CD8-positive, alpha-beta T cell (primary cell): ENCODE measurements at places on chromosomes 16 and 17.

DNA sequence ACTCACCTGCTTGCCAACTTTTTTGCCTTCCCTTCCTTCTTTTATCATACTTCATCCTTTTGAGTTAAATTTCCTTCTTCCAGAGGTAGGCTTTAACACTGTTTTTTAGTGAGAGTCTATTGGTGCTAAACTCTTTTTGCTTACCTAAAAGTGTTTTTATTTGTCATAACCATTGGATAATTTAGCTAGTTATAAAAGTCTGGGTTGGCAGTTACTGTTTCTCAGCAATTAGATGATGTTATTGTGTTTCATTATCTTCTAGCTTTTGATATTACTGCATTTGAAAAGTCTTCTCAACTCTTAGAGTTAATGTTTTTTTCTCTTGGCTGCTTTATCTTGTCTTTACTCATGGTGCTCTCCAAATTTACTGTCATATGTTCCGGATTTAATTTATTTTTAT, 22.6 kb downstream of the ZNRF1 start:
- DNase-seq: no peak

DNA sequence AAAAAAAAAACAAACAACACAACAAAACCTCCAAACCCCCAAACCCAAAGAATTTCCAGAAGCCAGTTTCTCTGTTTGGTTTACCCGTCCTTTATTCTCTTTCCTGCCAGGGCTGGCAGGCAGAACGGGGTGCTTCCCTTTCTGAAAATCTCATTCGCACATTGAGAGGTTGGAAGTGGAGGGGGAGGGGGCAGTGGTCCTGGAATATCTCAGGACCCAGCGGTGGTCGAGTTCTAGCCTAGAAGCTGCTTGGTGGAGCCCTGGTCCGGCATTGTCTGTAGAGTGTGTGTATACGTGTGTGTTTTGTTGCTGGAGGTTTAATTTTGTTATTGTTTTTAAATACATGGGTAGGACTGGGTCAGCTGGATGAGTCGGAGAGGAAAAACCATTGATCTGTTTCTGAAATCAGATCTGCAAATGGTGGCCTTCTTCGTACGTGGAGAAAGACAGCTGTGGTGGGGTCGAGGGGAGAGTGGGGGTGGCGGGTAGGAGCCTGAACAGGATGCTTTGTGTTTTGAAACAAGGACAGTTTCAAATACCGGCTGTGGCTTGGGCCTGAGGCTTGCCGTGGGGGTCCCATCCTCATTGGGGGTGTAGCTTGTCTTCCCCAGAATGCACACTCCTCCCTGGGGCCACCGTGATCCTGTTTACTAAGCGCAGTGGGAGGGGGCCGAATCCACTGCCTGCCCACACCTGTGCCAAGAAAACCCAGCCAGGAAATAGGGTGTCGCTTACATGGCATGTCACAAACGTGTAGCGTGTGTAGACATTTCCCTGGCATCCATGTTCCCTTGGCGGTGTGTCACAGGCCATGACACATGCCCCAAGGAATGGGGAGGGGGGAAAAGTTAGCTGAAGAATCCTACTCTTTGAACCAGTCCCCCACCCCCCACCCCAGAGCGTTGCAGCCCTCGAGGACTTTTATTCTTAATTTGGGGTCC, 1.6 kb downstream of the CMIP start:
- DNase-seq: no peak

- no peak for DNase-seq
Measured at GRCh38 chr17:83153681-83154310, 74.4 kb downstream of the METRNL start.

- no peak for DNase-seq
Measured at GRCh38 chr16:83351846-83352245, 455.9 kb upstream of the HSBP1 start.

DNA sequence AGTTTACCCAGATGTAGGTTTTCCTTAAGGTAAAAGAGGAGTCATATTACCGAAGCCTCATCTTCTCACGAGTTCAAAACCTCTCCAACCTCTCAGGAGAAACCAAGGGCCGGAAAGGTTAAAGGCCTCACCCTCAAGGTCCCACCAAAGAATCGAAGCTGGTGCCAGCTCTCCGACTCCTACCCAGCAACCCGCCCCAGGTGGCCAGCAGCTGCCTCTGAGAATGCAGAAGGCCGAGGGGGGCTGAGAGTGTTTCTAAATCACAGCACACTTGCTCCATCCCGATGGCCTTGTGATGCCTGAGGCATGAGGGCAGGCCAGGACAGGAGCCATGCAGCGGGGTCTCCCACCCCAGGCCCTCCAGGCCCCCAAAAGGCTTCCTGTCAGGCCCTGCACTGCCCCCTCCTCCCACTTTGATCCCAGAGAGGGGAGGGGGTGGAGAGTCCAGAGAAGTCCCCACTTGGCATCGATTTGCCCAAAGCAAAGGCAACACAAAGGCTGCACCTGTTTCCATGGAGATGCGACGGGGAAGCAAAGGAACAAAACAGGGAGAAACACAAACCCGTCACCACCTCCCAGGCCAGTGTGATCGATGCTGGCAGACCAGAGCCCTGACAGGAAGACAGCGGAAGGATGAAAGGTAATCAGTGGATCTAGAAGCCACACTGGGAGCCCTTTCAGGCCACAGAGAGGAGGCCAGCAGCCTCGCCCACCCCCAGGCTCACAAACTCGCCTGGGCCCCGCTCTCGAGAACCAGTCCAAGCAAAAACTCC, 39.0 kb downstream of the CUEDC1 start:
- no peak for DNase-seq
